ENCODE measurements at places on chromosomes 12 and 14. TPM values are rescaled to one million over a fixed set of nuclear protein-coding genes. Genes with fewer than 3 reads are reported as not detected.

GRCh38 chr14:51447411-51447810 is 204.3 kb upstream of the FRMD6 start:
- no peak for DNase-seq

Gene EIF2S3B
- 1.0 TPM for total RNA-seq

Gene NTF3
- not detected for total RNA-seq

DNA sequence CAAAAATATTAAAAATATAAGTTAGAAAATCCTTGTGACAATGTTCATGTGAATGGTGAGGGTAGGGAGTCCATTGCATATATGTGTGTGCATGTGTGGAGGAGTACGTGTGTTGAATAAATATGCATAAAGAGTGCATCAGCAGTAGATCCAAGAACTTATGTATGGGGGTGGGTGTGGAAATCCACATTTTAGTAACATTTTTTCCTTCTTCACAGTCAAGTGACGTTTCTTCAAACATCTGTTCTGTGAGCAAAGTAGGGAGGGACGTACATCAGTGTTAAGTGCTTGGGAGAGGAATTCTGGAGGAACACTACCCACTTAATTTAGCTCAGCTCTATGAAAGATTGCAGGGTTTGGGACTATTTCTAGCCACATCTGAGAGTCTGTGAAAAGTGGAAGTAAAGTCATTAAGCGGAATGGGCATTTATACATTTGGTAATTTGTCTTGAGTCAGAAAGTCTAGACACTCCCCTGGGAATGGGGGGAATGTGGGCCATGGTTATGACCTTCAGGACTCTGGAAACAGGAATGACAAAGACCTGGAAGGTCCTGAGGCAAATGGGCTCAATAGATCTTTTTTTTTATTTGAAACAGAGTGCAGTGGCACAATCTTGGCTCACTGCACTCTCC is 156.4 kb upstream of the PLXNC1 start:
- no peak for DNase-seq

DNA sequence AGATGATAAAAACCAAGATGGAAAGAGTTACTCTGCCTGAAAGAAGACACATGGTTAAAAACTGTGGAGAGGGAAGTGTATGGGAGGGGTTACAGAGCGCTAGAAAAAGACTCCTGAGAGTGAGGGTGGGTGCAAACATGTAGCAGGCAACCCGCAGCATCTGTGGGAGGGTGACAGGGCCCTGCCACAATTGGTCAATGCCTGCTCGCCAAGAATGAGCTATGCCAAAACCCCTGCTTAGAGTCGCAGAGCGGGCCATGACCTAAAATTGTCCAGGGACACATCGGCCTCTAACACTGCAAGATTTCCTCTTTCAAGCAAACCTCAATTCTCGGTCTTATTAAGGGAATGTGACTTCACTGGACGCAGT is 700 bp downstream of the PRKAG1 start:
- DNase-seq: peak; percentile 66

All from Karpas-422 (cell line).